Midbrain (tissue), 1 donor: ENCODE measurements at places on chromosomes 2 and 18.

DNA sequence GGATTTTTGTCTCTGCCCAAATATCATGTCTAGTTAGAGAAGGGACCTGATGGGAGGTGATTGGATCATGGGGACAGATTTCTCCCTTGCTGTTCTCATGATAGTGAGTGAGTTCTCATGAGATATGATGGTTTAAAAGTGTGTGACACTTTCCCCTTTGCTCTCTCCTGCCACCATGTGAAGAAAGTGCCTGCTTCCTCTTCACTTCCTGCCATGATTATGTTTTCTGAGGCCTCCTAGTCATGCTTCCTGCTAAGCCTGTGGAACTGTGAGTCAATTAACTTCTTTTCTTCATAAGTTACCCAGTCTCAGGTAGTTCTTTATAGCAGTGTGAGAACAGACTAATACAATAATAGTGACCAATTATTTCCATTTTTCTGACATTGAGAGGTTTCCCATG is 167.3 kb upstream of the CYRIA start:
- DNase-seq = no peak

DNA sequence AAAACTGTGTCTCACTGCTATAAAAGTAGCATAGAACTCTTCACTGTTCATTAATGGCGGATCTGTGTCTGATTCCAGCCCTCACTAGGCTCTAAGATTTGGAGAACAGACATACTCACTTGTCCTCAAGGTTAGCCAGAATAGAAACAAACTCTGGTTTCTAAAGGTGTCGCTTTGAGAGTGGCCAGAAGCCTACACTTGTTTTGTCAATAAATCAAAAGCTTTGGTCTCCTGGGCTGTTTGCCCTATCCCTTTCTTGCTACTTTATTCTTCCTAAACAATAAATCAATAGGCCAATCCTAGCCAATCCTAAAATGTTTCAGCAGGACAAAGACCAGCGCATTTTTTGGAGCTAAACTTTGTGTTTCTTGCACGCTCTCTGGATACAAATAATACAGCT is 1064.6 kb upstream of the CHAC2 start:
- no peak for DNase-seq

GRCh38 chr2:217444932-217445331 is 557.9 kb downstream of the TNS1 start:
- DNase-seq = no peak

GRCh38 chr2:6826081-6826913 is 39.4 kb downstream of the CMPK2 start:
- DNase-seq = peak; percentile 2

DNA sequence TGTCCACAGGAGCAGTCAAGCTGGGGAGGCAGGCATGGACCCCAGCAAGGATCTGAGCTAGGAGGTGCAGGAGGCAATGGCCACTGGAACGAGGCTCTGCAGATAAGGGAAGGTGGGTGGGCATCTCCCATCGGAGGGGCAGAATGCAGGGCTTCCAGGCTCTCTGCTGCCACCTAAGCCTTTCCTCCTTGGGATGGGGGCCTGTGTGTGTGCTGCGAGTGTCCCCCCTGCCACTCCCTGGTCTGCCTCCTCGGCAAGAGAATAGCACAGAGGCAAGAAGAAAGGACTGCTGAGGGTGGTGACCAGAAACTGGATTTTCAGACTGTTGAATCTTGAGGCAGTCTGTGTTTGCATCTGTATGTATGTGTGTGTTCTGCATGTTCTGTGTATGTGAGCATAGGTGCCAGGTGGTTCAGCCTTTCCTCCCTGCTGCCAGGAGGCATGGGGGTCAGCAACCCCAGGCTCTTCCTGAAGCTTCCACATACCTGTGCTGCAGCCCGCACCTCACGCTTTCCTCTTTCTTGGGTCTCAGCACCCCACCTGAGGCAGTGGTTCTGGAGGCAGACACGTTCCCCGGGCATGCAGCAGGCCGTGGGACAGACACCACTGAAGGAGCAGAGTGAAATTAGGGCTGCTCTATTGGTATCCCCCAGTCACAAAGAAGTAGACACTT is 86.7 kb downstream of the EPAS1 start:
- DNase-seq = no peak

DNA sequence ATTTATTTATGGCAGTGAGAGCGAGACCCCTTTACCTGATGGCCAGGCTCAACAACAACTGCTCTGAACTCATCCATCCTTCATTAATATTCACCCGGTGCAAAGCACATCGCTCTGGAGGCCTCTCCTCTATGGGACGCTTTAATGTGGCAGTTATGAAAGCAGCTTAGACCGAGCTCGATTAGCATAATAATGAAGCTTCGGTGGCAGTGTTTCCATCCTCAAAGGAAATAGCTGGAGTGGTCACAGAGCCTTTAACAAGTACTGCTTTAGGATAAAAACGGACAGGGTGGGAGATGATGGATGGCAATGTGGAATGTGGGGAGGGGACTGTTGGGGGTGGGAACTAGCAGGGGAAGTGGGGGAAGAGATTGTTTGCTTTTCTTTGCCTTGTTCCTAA is 243.9 kb downstream of the SLC4A3 start:
- DNase-seq = no peak

DNA sequence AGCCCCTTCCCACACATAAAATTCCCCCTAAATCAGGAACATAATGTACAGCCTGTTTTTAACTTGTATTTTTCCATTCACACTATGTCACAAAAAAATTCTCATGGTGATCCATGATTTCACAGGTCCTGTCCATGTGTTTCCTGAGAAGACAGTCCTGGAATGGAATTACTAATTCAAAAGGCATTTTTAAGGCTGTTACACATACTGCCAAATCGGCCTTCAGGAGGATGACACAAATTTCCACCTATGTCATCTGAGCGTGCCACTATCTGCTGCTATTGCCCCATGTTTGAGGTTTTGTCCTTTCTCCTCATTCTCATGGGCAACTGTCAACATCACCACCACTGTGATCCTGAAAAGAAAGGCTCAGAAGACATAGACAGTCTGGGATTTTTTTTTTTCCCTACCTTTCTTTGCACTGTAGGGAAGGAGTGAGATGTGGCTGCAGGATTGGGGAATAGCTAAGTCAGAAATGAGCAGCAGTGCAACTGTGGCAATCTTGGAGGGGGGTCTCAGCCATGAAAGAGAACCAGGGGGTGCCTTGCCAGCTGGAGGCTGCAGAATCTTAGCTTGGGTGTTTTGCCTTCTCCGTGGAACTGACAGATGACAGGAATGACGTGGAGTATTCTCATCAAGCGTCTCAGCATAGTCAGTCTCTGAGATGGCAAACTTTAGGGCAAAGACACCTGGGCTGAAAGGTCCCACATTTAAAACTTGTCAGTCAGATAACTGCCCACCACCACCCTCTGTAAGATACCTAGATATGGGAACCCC is 73.4 kb downstream of the MARCHF4 start:
- no peak for DNase-seq
